ENCODE measurements at places on chromosomes 2 and 18.

GRCh38 chr18:51273437-51273836, 76.0 kb upstream of the MEX3C start:
- no peak for DNase-seq

GRCh38 chr2:161166538-161167409, 6.5 kb downstream of the TANK start:
- DNase-seq, result peak; percentile 64

- no peak for DNase-seq
Observed at GRCh38 chr18:47346016-47346415, 94.6 kb upstream of the SKOR2 start.

- DNase-seq, result no peak
Observed at GRCh38 chr2:134312482-134312881, 58.6 kb downstream of the MGAT5 start.

GRCh38 chr2:35347561-35347960, 1008.0 kb upstream of the CRIM1 start:
- no peak for DNase-seq

GRCh38 chr2:88400037-88400767, 52.3 kb downstream of the FOXI3 start:
- no peak for DNase-seq

DNA sequence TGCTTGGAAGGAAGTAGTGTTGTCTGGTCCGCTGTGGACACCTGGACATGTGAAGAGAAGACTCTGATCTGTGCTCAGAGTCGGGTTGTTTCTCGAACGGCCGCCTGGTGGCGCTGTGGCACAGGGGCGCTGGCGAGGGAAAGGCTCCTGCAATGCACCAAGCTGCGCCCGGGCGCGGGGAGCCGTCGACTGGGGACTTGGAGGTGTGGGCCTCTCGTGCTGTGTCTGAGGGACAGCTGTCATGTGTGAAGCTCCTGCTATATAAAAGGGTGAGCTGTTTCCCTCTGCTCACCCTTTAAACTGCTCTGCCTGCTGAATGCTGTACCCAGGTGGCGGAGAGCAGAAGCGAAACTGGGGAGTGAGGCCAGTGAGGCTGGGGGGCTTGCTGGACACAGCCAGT, 44.0 kb downstream of the GNAL start:
- DNase-seq, result peak; percentile 70

DNA sequence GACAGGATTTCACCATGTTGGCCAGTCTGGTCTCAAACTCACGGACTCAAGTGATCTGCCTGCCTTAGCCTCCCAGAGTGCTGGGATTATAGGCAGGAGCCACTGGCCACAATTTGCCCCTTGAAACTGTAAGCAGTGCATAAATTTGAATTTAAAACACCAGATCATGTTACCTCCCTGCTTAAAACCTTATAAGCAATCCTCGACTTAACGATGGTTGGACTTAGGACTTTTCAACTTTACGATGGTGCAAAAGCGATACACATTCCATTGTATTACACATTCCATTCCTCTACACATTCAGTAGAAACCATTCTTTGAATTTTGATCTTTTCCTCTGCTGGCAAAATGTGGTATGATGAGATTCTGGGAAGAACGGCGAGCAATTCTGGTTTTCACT, 23.2 kb upstream of the EFR3B start:
- DNase-seq, result no peak

GRCh38 chr2:181786371-181787228, 104.9 kb upstream of the ITPRID2 start:
- no peak for DNase-seq

GRCh38 chr2:157809212-157809611, 66.9 kb downstream of the ACVR1 start:
- no peak for DNase-seq

DNA sequence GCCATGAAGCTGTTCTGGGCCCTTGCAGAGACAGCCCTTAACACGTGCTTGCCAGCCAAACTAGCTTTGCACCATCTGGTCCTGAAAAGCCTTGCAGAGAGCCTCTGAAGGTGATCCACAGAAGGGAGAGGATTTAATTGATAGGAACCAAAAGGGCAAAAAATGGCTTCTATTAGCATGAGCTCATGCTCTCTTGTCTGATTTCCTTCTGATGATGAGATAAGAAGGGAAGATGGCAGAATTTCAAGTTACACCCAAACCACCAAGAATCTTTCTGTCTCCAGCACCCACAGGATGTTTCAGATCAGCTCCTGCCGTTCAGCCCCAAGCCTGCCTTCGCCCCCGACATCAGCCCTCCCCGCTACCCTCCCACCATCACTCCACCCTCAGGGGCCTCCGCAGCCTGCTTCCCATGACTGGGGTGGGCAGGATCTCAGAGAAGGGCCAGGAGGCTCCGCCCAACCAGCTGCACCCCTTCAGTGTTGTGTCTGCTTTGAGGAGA, 23.4 kb upstream of the GLI2 start:
- no peak for DNase-seq

DNA sequence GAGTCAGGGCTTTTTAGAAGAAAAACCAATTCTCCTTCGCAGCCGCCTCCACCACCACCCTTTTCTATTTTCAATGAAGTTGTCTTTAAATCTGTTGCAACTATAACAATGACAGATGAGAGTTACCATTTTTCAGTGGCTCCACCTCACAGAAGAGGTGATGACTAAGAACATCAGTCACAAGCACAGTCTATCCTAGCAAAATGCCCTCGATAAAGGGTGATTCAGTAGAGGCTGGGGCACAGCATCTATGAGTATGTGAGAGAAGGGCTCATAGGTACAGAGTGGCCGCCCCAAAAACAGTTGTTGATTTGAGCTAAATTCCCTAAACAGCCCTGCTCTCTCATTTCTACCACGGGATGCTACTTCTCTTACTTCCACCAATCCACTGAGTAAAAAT, 310.8 kb upstream of the MGAT5 start:
- no peak for DNase-seq

GRCh38 chr2:201357221-201357620, at the start of gene FLACC1:
Gene FLACC1, minus strand, starts transcription at chr2:201357345. Its CDS starts 5,941 bp downstream, at chr2:201351404.
- no peak for DNase-seq

DNA sequence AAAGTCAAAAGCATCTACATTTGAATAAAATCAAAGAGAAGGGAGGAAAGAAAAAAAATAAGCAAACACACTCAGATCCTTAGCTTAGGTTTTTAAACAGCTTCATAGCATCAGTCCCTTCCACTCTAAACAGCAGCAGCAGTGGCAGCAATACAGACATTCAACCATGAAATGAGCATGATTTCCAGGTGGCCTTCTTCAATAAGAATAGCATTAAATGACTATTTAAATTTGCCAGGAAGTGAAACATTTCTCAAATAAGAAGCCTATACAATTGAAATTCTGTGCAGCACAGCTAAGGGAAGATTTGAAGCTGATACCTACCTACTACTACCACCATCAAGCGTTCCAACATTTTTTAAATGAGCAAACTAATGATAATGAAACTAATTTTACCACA, 138.1 kb upstream of the REG3G start:
- DNase-seq, result no peak

DNA sequence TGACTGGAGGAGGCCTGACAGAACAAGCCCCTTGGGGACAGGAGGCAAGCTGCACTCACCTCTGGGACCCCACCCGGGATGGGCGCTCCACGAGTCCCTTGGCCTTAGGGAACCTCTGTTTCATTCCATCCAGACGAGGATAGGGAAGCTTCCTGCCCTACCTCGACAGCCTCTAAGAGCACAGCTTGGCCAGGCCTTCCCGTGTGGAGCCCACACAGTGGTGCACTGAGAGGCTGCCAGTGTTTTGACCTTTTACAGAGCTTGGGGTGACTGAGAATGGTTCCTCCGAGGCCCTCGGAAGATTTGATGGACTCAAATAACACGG, 91.4 kb upstream of the SMAD7 start:
- no peak for DNase-seq

- DNase-seq, result no peak
Observed at GRCh38 chr18:41072946-41073345, 882.1 kb upstream of the PIK3C3 start.

Data from stimulated activated CD4-positive, alpha-beta T cell treated with anti-CD3 and anti-CD28 coated beads, Interleukin-12 subunit alpha, Interleukin-12 subunit beta, amount 100 ng/mL, for 48 hours (primary cell).